H9 (cell line): ENCODE measurements at places on chromosomes 1 and 21.

- H3K27ac ChIP-seq: no peak overlapping the region
- H3K27me3 ChIP-seq: no peaks in the 10 kb centered on the region
- H3K4me1 ChIP-seq: no peaks in the 10 kb centered on the region
- no peak overlapping the region for H3K4me3 ChIP-seq
- no peak for DNase-seq
These were observed 66.7 kb downstream of the RPAP2 start for GRCh38 chr1:92365378-92366039.

DNA sequence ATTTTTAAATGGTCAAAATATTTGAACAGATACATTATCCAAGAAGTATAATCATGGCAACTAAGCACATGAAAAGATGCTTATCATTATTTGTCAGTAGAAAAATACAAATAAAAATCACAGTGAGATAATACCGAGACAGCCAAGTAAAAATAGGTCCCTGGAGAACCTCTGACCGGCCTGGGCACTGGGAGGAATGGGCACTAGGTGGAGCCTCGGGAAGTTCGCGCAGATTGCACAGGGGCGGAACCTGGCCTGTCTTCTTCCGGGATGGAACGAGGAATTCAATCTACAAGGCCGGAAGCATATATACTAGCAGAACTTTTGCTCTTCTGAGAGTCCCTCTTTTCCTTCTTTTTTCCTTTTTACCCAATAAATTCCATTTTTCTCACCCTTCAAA, 148.5 kb upstream of the CHRM3 start:
- peak; percentile 58 for DNase-seq
- H3K4me3 ChIP-seq: no peak overlapping the region
- H3K27ac ChIP-seq: no peak overlapping the region
- no peaks in the 10 kb centered on the region for H3K27me3 ChIP-seq

DNA sequence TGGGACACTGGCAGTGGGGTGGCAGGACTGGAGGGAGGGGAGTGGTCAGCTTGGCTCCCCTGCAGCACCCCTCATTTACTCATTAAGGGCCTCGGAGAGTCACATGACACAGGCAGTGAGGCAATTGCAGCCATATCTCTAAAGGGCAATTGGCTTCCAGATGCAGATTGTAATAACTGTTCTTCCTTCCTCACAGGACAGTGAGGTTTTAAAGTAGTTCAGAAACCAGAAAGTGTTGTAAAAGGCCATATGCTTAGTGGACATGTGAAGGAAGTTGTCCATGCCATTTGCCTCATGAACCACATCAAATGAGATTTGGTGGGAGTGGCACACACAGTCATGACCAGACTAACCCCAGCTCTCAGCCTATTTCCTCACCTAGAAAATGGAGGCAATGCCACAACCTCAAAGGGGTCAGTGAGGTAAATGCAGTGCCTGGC, 11.1 kb downstream of the MTX1 start:
- no peaks in the 10 kb centered on the region for H3K27me3 ChIP-seq
- DNase-seq: peak; percentile 50
- no peaks in the 10 kb centered on the region for H3K4me1 ChIP-seq
- peak overlapping the region; percentile 70; the same call in 2 of the 3 replicates for H3K4me3 ChIP-seq
- H3K36me3 ChIP-seq: peaks cover 16% of the 10 kb centered on the region
- H3K27ac ChIP-seq: no peak overlapping the region

DNA sequence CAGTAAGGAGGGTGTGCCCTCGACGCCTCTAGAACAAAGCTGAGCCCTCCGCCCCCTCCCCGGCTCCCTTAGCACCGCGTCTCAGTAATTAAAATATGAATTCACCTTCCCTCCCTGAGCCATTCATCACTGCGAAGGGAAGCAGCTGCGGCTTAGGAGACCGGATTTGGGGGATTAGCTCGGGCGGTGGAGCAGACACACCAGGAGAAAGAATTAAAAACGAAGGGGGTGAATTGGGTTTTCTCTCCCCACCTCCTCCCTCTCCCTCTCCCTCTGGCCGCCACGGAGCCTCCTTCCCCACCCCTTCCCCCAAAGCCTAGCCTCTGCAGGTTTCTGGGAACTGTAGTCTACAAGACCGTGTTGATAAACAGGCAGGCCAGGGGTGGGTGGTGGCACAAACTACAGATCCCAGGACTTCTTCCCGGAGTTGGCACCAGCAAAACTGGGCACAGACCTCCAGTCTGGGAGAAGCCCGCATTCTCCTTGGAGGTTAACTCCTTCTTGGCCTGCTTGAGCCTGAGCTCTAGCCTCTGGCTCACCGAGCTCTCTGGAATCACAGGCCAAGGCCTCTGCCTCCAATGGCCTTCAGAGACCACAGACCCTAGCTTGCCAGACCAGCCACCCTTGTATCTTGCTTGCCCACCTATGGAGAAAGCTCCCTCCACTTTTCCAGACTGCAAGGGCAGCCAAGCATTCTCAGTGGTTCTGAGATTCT, 10.8 kb downstream of the BLACAT1 start:
- no peaks in the 10 kb centered on the region; the same call in 1 of the 2 replicates for H3K27me3 ChIP-seq
- H3K4me1 ChIP-seq: peaks cover 59% of the 10 kb centered on the region
- peak overlapping the region; percentile 38 for H3K4me3 ChIP-seq
- H3K27ac ChIP-seq: peak overlapping the region; percentile 44

DNA sequence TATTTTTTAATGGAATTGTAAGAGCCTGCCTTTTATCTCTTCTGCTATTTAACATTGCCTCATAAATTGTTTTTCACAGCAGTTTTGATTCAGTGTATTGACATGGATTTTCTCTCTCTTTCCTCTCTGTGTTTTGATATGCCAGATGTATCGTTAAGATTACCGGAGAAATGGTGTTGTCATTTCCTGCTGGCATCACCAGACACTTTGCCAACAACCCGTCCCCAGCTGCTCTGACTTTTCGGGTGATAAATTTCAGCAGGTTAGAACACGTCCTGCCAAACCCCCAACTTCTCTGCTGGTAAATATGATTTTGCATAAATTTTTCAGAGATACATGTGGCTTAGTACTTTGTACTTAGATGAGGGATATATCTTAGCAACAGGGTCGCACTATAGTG, 23.1 kb upstream of the DYNLT5 start:
- 0 out of 2 replicates have a peak, but pooled peaks cover 2% of the 10 kb centered on the region for H3K27me3 ChIP-seq
- H3K27ac ChIP-seq: no peak overlapping the region
- H3K36me3 ChIP-seq: no peaks in the 10 kb centered on the region
- DNase-seq: no peak

- no peak overlapping the region for H3K4me3 ChIP-seq
- DNase-seq: no peak
- no peaks in the 10 kb centered on the region for H3K4me1 ChIP-seq
- no peaks in the 10 kb centered on the region for H3K27me3 ChIP-seq
- H3K27ac ChIP-seq: no peak overlapping the region
These were observed 20.7 kb downstream of the IL10RB start for GRCh38 chr21:33286600-33287456.

GRCh38 chr1:62382658-62382955, 54.2 kb upstream of the USP1 start:
- H3K36me3 ChIP-seq: no peaks in the 10 kb centered on the region
- H3K4me1 ChIP-seq: no peaks in the 10 kb centered on the region
- no peak for DNase-seq
- no peaks in the 10 kb centered on the region for H3K27me3 ChIP-seq
- H3K27ac ChIP-seq: no peak overlapping the region
- no peak overlapping the region for H3K4me3 ChIP-seq

DNA sequence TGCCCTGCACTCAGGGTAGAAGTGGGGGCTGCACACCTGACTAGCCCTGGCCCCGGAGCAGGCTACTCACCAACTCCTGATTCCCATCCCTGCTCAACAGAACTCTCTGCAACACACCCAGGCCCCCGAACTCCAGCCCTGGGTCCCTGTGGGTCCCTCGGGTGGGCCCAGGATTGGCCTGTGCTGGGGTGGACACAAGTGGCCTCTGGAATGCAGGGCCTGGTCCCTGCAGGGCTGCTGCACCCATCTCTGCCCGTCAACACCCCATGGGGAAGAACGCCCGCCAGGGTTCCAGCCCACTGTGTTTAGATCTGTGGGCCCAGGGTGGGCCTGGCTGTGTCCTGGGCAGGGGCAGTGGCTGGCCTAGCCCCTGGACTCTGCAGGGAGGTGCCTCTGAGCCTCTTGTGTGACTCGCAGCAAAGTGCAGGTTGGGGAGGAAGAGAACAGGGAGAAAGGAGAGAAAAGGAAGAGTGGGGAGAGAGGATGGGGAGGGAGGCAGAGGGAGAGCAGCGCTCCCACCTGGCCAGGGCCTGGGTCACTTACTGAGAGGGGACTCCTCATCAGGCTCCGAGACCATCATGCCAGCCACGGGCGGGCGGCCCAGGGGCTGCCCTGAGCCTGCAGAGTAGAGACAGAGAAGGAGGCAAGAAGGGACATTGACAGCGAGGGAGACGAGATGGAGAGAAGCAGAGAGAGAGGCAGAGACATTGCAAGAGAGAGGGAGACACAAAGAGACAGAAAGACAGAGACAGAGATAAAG, 43.9 kb downstream of the HSPG2 start:
- H3K4me1 ChIP-seq: no peaks in the 10 kb centered on the region
- H3K36me3 ChIP-seq: peaks cover 41% of the 10 kb centered on the region
- no peaks in the 10 kb centered on the region for H3K27me3 ChIP-seq
- no peak for DNase-seq
- no peak overlapping the region for H3K4me3 ChIP-seq

DNA sequence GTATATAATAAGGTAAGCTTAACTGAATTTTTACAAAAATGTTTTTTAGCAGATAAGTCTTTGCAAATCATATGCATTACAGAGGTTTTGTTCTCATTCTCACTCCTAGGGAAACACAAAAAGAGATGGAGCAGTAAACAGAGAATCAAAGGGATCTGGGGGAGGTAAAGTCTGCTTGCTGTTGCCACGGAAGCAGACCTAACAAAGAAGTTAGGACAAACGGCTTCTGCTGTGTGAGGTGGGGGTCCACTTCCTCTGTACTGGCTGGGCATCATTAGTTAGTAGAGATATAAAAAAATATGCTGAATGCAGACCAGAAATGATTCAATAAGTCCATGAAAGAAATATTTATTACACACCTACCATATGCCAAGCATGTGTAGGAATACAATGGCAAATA, 34.2 kb downstream of the GJA5 start:
- H3K36me3 ChIP-seq: no peaks in the 10 kb centered on the region
- H3K27me3 ChIP-seq: no peaks in the 10 kb centered on the region

DNA sequence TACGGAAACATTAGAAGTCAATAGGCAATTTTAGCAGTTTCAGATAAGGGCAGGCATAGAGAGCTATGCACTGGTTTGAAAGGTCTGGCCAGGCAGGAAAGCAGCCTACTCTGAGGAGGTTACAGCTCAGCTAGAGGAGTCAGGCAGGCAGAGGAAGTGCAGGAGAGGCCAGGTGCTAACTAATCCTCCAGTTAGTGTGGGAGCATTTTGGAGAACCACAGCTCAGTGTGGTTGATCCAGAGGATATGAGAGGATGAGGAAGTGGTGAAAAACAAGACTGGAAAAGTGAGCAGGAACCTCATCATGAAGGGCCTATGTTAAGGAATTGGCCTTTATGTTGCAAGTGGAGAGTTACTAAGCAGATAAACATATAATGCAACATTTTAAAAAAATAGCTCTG, 282.4 kb upstream of the SGIP1 start:
- no peaks in the 10 kb centered on the region for H3K36me3 ChIP-seq
- no peaks in the 10 kb centered on the region; the same call in 1 of the 2 replicates for H3K4me1 ChIP-seq
- no peaks in the 10 kb centered on the region for H3K27me3 ChIP-seq
- no peak overlapping the region for H3K27ac ChIP-seq

DNA sequence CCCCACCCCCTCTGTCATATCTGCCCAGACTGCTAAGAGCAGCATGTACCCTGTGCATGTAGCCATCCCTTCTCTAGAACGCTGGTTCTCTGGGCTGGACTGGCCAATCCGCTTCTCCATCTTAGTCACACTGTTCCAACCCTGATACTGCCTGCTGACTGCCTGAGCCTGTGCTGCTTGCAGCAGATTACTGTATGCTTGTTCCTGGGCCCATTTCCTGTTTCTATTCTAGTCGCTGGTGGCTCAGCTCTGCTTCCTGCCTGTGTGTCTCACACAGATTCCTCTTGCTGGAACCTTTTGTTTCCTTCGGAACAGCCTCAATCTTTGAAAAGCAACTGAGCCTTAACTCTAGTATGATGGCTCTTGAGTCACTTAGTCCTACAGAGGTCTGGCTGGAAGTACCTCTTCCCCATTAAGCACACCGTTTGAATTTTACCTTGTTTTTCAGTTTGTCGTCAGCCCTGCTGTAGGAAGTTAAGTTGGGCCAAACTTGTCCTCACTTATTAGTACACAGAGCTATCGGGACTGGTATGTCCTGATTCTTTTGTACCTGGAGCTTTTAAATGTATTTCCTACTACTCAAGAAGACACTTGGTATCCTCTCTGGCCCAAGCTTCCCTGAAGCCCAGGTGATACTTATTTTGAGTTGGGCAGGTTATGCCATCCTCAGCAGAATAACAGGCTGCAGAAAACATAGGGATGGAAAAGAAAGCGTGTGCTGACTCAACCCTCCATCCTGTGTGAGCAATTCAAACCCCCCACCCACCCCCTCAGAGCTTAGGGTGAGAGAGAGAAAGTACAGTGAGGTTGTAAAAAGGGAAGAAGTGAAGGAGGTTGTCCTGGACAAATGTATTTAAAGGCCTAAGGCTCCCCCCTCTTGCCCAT, 43.4 kb upstream of the PIGV start:
- peaks cover 89% of the 10 kb centered on the region for H3K36me3 ChIP-seq
- peak overlapping the region; percentile 11; the same call in 1 of the 3 replicates for H3K4me3 ChIP-seq
- peak; percentile 90 for DNase-seq
- H3K27me3 ChIP-seq: no peaks in the 10 kb centered on the region

DNA sequence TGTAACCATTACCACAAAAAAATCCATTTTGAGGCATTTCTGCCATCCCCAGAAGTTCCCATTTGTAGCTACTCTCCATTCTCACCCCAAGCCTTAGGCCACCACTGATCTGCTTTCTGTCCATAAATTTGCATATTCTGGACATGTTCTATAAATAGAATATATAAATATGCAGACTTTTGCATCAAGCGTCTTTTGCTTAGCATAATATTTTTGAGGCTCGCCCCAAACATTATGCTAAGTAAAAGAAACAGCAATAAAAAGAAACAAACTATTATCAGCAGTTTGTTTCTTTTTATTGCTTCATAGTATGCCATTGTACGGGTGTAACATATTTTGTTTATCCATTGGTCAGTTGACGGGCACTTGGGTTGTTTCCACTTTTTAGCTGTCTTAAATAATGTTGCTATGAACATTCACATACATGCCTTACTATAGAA, 7.9 kb downstream of the TFAP2E start:
- DNase-seq: no peak
- peaks cover 22% of the 10 kb centered on the region for H3K27me3 ChIP-seq
- no peak overlapping the region for H3K27ac ChIP-seq
- H3K4me3 ChIP-seq: no peak overlapping the region

- H3K27ac ChIP-seq: no peak overlapping the region
- no peak overlapping the region for H3K4me3 ChIP-seq
- H3K27me3 ChIP-seq: no peaks in the 10 kb centered on the region
These were observed 19.9 kb downstream of the CLDN17 start for GRCh38 chr21:30146558-30147282.

- H3K27ac ChIP-seq: no peak overlapping the region
- H3K27me3 ChIP-seq: no peaks in the 10 kb centered on the region
- no peak overlapping the region for H3K4me3 ChIP-seq
- DNase-seq: no peak
These were observed 9.6 kb downstream of the FMO5 start for GRCh38 chr1:147215540-147215916.
